ENCODE measurements at places on chromosomes 11 and 22.
A peak's percentile ranks its signal among the peaks of the same experiment; 100 is the strongest.

- no peak for DNase-seq
Observed at GRCh38 chr11:111939836-111940604, 2.9 kb downstream of the DIXDC1 start.

DNA sequence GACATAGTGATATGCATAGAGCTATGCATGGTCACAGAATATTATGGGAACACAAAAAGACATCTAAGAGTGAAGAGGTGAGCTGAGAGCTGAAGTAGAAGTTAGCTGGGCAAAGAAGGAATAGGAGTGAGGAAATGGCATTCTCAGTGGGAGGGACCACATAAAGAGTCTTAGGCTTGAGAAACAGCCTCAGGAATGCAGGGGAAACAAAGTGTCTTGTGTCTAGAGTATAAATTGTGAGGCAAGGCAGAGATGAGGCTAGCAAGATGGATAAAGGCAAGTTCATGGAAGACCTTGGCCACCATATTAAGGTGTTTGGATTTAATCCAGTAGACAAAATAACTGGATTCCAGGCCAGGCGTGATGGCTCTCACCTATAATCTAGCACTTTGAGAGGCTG lies 40.6 kb upstream of the CRTAM start:
- no peak for DNase-seq

DNA sequence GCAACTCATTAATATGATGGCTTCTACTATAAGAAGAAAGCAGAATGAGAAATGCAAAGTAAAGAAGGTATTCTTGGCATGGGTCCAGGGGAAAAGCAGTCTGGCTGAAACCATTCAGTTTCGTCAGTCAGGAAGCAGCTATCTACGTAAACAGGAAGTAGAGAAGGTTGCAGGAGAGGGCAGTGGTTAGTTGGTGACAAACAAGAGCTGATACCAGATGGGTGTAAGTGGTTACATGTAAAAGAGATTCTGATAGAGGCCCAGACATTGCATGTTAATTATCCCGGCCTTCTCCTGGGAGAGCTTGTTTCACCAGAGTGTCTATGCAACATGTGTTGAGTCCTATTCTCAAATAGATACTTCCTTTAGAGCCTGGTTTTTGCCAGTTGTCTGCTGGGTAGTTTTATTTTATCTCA lies 58.4 kb upstream of the PSMA1 start:
- no peak for DNase-seq

DNA sequence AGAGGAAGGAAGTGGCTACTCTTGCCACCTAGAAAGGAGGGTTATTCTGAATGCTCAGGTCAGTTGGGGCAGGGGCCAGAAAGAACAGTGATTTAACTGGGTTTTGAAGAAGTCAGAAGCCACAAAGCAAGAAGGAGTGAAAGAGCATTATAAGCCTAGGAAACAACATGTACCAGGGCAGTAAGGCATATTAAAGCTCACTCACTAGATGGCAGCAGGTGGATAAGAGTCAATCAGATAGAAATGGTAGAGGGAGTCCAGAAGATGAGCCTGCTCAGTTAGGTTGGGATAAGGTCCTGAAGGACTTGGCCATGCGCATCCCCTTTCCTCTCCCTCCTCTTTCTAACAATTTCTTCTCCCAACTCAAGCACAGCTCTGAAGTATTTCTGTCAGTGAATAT lies 22.0 kb upstream of the PATE1 start:
- DNase-seq: no peak

GRCh38 chr22:24996420-24996952 lies 44.0 kb downstream of the KIAA1671 start:
- DNase-seq: no peak

DNA sequence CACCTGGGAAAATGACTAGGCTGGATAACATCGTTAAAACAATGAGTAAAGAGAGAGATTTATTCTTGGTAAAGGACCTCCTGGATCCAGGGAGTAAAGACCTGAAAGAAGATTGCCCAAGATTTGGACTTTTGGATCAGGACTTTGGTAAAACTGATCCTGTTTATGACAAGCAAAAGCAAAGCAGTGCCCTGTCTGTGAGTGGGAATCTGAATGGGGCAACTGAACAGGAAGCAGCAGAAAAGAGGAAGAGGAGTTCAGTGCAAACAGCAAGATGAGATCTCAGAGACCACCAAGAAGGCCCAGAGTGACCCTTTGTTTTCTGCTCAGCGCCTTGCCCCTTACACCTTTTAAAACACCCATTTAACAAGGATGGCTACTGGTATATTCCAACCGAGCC lies 122.0 kb downstream of the VPREB1 start:
- DNase-seq: no peak

DNA sequence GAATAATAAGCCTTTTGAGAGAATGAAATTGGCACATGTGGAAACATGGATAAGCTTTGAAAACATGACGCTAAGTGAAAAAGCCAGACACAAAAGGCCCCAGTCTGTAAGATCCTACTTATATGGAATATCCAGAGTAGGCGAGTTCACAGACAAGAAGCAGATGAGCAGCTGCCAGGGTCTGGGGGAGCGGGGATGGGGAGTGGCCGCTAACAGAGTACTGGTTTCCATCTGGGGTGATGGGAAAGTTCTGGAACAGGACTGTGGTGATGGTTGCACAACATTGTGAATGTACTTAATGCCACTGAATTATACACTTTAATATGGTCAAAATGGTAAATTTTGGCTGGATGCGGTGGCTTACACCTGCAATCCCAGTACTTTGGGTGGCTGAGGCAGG lies 126.5 kb downstream of the SPATA19 start:
- DNase-seq: no peak

- DNase-seq: no peak
Observed at GRCh38 chr11:61969838-61970662, 2.6 kb upstream of the FTH1 start.

- DNase-seq: no peak
Observed at GRCh38 chr22:45169591-45170466, 6.1 kb downstream of the NUP50 start.

DNA sequence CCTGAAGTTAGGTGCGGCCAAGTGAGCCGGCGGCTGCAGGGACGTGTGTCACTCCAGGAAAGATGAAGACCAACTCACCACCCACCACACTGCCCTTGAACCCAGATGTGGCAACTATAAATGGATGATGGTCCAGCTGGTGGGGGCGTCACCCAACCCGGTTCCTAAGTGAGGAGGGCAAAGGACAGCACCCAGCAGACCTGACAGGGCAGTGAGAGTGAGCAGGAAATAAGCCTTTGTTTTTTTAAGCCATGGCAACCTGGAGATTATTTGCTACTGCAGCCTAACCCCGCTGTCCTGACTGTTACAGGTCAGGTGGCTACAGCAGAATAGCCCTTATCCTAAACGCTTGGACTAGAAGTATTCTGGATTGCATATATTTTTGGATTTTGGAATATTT lies 228.9 kb downstream of the CTTN start:
- DNase-seq: no peak

DNA sequence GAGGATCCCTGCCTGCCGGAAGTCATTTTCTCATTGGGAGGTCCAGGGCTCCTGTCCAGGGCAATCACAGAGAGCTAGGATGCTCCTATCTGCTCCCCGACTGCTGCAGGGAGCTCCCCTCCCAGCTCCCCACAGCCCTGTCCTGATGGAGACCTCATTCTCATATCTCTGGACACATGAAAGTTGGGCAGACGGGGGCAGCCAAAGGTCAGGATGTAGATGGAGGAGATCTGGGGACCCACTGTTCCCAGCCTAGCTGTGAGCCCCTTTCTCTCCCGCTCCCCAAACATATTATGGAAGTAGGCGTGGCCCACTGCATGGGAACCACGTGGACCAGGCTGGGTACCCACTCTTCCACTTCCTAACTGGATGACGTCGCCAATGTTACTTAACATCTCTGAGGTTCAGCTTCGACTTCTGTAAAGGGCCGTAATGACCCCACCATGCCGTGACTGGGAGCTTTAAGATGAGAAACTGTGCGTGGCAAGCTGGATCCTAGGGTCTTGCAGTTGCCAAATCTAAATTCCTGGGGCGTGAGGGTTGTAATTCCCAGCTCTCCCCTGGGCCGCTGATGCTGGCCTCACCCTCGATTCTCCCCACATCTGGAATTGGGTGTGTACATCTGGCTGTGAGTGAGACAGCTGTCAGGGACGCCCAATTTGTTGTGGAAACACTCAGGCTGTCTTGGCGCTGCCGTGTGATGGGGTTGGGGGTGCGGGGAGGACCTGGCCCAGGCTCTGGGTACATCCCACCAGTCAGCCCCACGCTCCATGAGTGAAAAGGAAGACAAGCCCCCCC lies 1.8 kb downstream of the CDC42EP2 start:
- DNase-seq: no peak

GRCh38 chr11:115869780-115870431 lies 365.7 kb upstream of the CADM1 start:
- DNase-seq: no peak

DNA sequence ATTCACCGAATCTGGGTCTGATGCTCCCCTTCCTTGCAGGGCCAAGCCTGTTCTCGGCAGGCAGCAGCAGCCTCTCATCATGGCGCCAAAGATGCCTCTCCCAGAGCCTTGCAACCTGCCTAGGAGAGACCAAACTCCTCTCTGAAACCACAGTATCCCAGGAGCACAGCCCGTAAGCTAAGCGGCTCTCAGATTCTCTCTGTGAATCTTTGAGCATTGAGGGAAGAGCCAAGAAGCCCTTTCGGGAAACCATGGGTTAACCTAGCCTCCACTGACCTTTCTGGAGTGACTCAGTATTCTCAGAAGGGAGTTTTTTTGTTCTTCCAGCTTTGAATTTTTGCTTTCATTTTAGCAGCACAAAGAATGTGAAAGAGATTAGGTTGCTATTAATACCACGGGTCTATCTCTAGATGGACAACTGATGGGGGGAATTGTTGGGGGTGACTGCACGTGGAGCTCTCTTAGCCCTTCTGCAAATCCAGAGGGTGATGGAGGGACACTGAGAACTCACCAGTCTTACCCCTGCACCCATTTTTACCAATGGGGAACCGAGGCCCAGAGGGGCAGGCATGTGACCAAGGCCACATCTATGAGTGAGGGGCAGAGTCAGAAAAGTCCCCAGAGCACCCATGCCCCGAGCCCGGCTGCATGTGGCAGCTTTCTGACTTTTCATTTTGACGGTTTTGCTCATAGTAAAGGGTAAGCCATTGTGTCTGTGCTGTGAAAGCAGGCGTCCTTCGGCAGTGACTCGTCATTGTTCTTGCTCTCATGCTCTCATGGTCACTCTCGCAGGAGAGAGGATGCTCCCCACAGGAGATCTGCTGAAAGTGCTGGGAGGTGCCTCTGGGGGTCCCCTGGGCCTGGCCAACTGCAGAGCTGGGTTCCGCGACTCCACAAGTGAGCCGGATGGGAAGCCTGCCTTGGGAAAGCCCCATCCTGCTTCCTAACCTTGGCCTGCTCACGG lies 36.0 kb downstream of the IRAG1 start:
- DNase-seq: no peak

GRCh38 chr11:123255909-123256308 lies 60.9 kb upstream of the CLMP start:
- no peak for DNase-seq

GRCh38 chr11:1880746-1881441 lies 10.8 kb downstream of the PRR33 start:
- DNase-seq: no peak

- no peak for DNase-seq
Observed at GRCh38 chr11:9806946-9807687, 143.2 kb downstream of the SWAP70 start.

- peak; percentile 95 for DNase-seq
Observed at GRCh38 chr11:4704054-4704789, at the start of gene MMP26. Gene MMP26, plus strand, starts transcription at chr11:4704784.

- no peak for DNase-seq
Observed at GRCh38 chr11:87662287-87662686, 513.0 kb downstream of the RAB38 start.

DNA sequence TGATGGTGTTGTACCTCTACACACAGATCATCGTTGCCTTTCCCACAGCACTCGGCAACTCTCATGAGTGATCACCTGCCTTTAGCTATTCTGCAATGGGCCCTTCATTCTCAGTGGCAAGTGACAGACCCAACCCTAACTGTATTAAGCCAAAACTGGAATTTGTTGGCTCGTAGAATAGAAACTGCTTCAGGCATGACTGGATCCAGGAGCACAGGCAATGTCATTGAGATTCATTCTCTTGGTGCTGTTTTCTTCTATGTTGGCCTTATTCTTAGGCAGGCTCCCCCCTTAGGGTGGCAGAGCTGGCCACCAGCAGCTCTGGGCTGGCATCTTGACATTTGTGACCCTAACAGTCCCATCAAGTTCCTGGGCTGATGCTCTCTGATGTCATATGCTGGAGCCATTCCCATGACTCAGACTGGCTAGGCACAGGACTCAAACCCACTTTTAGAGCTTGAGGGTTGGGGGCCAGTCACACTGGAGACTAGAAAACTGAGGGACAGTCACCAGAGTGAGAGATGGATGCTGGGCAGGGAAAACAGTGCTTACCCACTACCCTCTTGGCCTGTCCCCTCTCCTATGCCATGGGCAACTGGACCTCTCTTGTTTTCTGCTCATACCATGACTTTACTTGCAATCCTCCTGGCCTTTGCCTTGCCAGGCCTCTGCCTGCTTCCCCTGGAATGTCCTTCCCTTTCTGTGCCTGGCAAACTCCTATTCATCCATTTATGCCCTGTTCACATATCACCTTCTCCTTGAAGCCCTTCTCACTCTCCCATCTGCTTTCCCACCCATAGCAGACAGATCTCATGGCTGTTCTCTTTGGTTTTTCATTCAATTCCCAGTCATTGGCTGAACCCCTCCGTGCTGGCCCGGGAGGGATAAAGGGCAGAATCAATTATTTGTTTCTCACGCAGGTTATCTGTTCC lies 7.1 kb upstream of the CDC42EP2 start:
- DNase-seq: no peak

DNA sequence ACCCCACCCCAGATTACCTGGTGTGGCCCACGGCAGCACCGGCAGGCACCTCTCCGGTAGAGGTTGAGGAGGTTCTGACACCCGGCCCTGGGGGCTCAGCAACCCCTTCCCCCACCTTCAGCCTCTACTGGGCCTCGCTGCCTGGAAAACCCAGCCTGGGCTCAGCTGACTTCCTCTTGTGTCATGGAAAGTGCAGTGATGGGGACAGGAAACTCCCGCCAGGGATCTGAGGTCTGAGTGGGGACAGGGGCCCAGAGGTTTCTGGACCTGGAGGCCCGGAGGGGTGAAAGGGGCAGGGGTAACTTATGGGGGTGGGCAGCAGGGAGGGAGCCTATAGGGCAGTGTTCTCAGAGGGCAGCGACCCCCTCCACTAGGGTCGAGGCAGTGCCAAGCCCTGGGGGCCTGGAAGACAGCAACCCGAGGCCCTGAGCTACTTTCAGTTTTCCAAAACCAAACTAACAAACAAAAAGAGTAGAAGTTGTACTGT lies 10.0 kb upstream of the CD5 start:
- DNase-seq: no peak

All from NCI-H187 treated with DMSO at 0.1 percent for 48 hours (cell line).